ENCODE measurements at places on chromosomes 12 and 14. TPM values are rescaled to one million over a fixed set of nuclear protein-coding genes. Genes with fewer than 3 reads are reported as not detected.

GRCh38 chr14:22483863-22484593 lies 105.0 kb downstream of the DAD1 start:
- no peaks in the 10 kb centered on the region for H3K36me3 ChIP-seq
- H3K27ac ChIP-seq, result no peak overlapping the region
- no peak for DNase-seq
- H3K4me3 ChIP-seq, result no peak overlapping the region

- no peaks in the 10 kb centered on the region for H3K36me3 ChIP-seq
- no peaks in the 10 kb centered on the region for H3K27me3 ChIP-seq
- DNase-seq, result no peak
- H3K4me1 ChIP-seq, result no peaks in the 10 kb centered on the region
Observed at GRCh38 chr12:126093908-126094307, 1028.7 kb downstream of the AACS start.

The TAS2R7 gene
- total RNA-seq, result not detected

GRCh38 chr12:59689776-59690175 lies 93.9 kb downstream of the SLC16A7 start:
- no peaks in the 10 kb centered on the region for H3K36me3 ChIP-seq
- peak; percentile 52 for DNase-seq
- no peak overlapping the region for H3K27ac ChIP-seq
- H3K27me3 ChIP-seq, result no peaks in the 10 kb centered on the region

The DBX2 gene
- not detected for total RNA-seq

- H3K4me1 ChIP-seq, result no peaks in the 10 kb centered on the region
- no peaks in the 10 kb centered on the region for H3K27me3 ChIP-seq
- peak; percentile 9 for DNase-seq
- no peaks in the 10 kb centered on the region for H3K36me3 ChIP-seq
Observed at GRCh38 chr14:55950135-55950534, 168.1 kb upstream of the PELI2 start.

- H3K27me3 ChIP-seq, result no peaks in the 10 kb centered on the region
- H3K27ac ChIP-seq, result no peak overlapping the region
- peak; percentile 62 for DNase-seq
- H3K4me3 ChIP-seq, result no peak overlapping the region
- H3K36me3 ChIP-seq, result no peaks in the 10 kb centered on the region
Observed at GRCh38 chr12:49930515-49931288, 19.8 kb upstream of the AQP2 start.

The MYH6 gene
- total RNA-seq, result not detected

DNA sequence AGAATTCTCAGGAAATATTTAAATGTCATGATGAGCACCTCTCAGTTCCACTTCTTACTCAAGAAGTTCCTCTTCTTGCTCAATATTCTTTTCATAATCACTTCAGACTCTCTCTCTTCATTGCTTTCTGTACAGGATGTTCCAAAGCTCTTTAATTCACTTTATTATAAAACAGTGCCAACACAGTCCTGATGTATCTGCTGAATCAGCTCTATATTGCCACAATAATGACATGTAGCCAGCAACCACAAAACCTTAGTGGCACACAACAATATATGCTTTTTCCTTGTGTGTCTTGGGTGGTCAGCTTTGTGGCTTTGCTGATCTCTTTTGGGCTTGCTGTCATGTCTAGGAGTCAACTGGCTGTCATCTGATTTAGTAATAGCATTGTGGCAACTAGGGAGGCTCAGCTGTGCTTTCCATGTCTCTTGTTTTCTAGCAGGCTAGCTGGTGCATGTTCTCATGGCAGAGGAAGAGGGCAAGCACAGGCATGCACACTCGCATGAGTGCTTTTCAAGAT lies 52.8 kb upstream of the SLC2A13 start:
- H3K27me3 ChIP-seq, result no peaks in the 10 kb centered on the region
- no peak overlapping the region for H3K27ac ChIP-seq
- no peak for DNase-seq

The IL23A gene
- not detected for total RNA-seq

All from fibroblast of lung (primary cell).